ENCODE measurements at places on chromosomes 5 and 9. TPM values are rescaled to one million over a fixed set of nuclear protein-coding genes. Genes with fewer than 3 reads are reported as not detected.

Gene RETREG1
- total RNA-seq: 11.8 TPM

Gene C9orf72
- total RNA-seq: 34.1 TPM

Gene SLC36A2
- total RNA-seq: 0.29 TPM

Gene WHRN
- 12.5 TPM for total RNA-seq

- no peak for ATAC-seq
These were observed 742.7 kb upstream of the ZNF608 start for GRCh38 chr5:125489146-125489545.

- ATAC-seq: no peak
These were observed 484.8 kb downstream of the ZSWIM6 start for GRCh38 chr5:61816585-61817450.

DNA sequence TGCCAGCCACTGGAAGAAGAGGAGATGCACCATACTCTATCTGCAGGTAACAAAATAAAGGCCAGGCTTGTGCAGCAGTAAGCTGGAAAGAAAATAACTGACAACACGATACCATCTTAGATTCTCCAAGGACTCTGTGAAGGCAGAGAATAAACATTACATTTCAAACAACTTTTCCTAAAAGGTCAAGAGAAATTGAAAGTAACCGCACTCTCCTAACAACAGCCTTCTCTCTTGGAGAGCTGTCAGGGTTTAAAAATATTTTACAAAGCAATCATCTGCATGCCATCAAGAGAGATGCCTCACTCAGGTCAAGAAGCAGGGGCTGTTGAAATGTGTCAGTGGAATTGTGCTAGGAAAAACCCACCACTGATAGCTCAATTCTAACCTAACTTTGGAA lies 13.5 kb upstream of the TTLL11 start:
- ATAC-seq: no peak

- ATAC-seq: no peak
These were observed 651.1 kb downstream of the CCDC171 start for GRCh38 chr9:16203729-16204573.

- no peak for ATAC-seq
These were observed 35.5 kb downstream of the GCNT4 start for GRCh38 chr5:75016896-75017295.

DNA sequence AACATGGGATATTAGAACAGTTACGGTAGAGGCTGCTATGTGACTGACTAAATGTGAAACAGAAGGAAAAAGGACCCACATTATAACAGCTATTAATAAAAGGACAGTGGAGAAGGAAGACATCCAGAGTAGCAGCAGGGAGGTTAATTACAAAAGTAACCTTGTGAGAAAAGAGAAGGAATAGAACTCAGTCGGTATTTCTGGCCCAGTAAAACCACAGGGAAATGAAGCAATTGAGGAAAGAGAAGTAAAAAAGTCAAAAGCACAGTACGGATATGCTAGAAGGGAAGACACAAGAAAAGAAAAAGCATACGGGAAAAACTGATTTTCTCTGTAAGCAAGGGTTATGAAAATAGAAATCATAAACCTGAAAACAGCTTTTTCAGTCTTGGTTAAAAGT lies 164.7 kb downstream of the RFX3 start:
- no peak for ATAC-seq

DNA sequence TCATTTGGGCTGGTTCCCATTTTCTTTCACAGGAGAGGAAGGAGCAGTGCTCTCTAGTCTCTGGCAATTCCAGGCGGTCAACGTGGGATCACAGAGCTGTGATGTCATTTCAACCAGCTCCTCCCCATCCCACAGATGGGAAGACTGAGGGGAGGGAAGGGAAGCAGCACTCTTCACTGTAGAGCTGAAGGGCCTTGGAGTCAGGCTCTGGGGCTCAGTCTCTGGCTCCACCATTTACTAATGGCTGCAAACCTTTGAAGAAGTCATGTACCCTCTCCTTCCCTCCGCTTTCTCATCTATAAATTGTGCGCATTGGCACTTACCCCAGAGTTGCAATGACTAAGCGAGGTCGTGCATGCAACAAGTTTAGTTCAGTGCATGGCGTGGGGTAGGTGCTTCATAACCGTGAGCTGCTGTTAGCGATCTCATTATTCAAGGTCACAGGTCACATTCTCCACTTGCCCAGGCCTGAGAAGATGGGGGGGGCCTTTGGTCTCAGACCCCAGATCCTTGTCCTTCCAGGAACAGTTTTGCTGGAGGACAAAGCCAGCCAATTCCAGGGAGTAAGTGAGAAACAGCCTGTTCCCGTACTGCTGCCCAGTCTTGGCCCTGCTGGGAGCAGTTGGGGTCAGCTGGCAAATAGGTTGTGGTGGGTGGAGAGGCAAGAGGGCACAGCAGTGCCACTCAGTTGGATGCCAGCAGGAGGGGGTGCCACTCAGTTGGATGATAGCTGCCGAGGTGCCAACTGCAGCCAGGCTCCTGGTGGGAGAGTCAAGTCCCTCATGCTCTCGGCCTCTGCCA lies 136.7 kb downstream of the RGS3 start:
- ATAC-seq: peak; percentile 9

DNA sequence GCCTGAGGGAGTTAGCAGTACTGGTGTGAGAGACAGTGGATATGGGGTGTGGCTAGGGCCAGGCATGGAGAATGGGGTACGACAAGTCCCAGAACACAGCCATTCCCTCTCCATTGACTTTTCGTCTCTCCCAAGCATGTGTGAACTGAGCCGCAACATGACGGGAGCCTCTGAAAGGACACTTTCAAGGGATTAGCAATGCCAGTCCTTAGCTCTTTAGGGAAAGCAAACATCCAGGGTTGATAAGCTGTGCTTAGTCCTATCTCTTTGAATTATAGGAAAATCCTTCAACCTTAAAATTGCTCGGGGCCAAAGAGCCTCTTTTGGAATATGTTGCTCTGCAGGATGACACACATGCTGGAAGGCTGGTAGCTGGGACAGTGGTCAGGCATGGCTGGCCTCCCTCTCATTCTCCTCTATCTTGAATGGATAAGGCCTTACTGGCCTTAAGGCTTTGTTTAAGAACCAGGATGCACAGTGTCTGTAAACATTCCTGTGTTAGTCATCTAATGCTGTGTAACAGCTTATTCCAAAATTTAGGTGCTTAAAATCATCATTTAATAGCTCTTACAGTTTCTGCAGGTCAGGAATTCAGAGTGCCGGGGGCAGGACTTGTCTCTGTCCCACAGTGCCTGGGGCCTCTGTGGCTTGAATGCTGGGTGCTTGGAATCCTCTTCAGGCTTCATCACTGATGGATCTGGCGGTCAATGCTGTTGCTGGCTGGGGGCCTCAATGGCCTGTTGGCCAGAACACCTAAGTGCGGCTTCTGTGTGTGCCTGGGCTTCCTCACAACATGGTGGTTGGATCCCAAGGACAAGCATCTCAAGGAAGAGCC lies 95.3 kb downstream of the PTTG1 start:
- ATAC-seq: no peak

GRCh38 chr5:68456756-68457217 lies 241.2 kb downstream of the PIK3R1 start:
- peak; percentile 80 for ATAC-seq

DNA sequence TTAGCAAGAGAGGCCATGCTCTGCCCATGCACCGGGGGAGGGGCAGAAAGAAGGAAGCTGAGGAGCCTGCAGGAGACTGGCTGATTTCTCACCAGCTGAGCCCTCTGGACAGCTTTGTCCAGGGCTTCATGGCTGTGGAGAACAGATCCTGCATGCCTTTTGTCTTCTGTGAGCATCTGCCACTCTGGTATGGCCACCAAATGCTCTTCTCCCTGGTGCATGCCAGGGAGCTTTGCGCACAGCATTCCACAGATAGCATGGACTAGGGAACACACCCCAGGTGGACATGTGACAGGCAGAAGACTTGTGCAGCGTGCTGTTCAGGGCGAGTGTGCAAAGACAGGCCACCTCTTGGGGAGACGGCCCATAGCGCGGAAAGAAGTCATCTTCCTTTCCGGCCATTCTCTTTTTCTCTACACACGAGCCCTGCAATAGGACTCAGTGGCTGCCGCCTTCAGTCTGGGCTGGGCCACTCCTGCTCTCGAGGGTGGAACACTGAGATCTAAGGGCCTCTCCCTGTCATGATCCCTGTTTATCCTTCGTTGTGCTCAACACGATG lies 56.7 kb downstream of the GADD45G start:
- peak; percentile 26 for ATAC-seq
